ENCODE measurements at places on chromosomes 16 and 17. TPM values are rescaled to one million over a fixed set of nuclear protein-coding genes. Genes with fewer than 3 reads are reported as not detected.
A peak's percentile ranks its signal among the peaks of the same experiment; 100 is the strongest.

DNA sequence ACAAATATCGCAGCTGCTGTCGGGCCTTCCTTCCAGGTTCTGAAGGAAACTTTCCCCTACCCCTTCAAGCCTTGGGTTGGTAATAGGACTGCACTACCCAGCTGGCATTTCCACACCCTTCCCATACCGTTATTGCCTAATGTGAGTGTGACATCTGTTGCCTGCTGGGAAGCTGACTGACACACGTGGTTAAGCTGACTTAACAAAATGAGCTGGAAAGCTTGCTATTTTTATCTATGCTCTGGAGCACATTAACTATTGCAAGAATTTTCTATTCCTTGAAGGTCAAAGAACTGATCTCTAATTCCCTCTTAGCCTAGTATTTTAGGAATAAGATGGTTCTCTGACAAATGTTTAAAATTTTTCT, 79.5 kb downstream of the PMP22 start:
- H3K4me3 ChIP-seq, result no peak overlapping the region
- H3K27me3 ChIP-seq, result no peaks in the 10 kb centered on the region
- no peak for DNase-seq
- no peaks in the 10 kb centered on the region for H3K36me3 ChIP-seq

SLC25A11 gene
- 68.3 TPM for total RNA-seq

AHSP gene
- not detected for total RNA-seq

DNA sequence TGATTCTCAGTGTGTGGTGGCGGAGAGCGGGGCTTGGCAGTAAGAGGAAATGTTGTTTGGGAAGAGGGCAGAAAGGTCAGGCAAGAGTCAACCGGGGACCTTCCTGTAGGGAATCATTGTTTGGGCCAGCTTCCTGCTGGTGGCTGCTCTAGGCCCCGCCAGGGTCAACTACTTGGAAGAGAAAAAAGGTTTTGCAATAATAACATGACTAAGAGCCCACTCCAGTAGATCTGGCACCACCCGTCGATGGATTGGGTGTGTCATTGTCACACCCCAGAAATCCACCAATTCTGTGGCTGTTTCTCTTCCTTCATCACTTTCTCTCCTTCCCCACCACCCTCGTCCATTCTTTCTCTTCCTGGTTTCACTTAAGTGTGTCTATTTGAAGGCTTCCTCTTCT, 4.2 kb upstream of the KRT24 start:
- no peaks in the 10 kb centered on the region for H3K27me3 ChIP-seq
- no peaks in the 10 kb centered on the region for H3K36me3 ChIP-seq
- H3K4me3 ChIP-seq, result no peak overlapping the region
- H3K27ac ChIP-seq, result peak overlapping the region; percentile 22

PNMT gene
- total RNA-seq, result 0.84 TPM

- peaks cover 32% of the 10 kb centered on the region for H3K36me3 ChIP-seq
- peaks cover 48% of the 10 kb centered on the region for H3K4me1 ChIP-seq
- peak overlapping the region; percentile 96 for H3K27ac ChIP-seq
- DNase-seq, result no peak
- peak overlapping the region; percentile 93 for H3K4me3 ChIP-seq
- no peaks in the 10 kb centered on the region for H3K27me3 ChIP-seq
These were observed 629 bp downstream of the GEMIN4 start for GRCh38 chr17:751269-752001.

GRCh38 chr17:46158323-46159296, 34.6 kb downstream of the KANSL1 start:
- H3K36me3 ChIP-seq, result peaks cover 8% of the 10 kb centered on the region
- no peak for DNase-seq
- no peaks in the 10 kb centered on the region for H3K27me3 ChIP-seq

- H3K36me3 ChIP-seq, result no peaks in the 10 kb centered on the region
- peaks cover 4% of the 10 kb centered on the region for H3K27me3 ChIP-seq
- peaks cover 10% of the 10 kb centered on the region for H3K4me1 ChIP-seq
- H3K4me3 ChIP-seq, result no peak overlapping the region
- no peak overlapping the region for H3K27ac ChIP-seq
These were observed 15.9 kb upstream of the PDXDC1 start for GRCh38 chr16:14958970-14959369.

- H3K27me3 ChIP-seq, result no peaks in the 10 kb centered on the region
- peaks cover 49% of the 10 kb centered on the region for H3K4me1 ChIP-seq
- H3K27ac ChIP-seq, result peak overlapping the region; percentile 38
- no peak overlapping the region for H3K4me3 ChIP-seq
These were observed 25.3 kb downstream of the LITAF start for GRCh38 chr16:11561454-11561805.

GRCh38 chr16:7912132-7912531, 579.5 kb downstream of the RBFOX1 start:
- no peak overlapping the region for H3K4me3 ChIP-seq
- no peaks in the 10 kb centered on the region for H3K36me3 ChIP-seq

GRCh38 chr17:67477687-67478086, 100.6 kb downstream of the PITPNC1 start:
- no peak overlapping the region for H3K4me3 ChIP-seq
- peaks cover 45% of the 10 kb centered on the region for H3K4me1 ChIP-seq
- H3K27me3 ChIP-seq, result no peaks in the 10 kb centered on the region
- H3K27ac ChIP-seq, result no peak overlapping the region
